Fibroblast of lung (primary cell): ENCODE measurements at places on chromosomes 5 and 9. TPM values are rescaled to one million over a fixed set of nuclear protein-coding genes. Genes with fewer than 3 reads are reported as not detected.

DNA sequence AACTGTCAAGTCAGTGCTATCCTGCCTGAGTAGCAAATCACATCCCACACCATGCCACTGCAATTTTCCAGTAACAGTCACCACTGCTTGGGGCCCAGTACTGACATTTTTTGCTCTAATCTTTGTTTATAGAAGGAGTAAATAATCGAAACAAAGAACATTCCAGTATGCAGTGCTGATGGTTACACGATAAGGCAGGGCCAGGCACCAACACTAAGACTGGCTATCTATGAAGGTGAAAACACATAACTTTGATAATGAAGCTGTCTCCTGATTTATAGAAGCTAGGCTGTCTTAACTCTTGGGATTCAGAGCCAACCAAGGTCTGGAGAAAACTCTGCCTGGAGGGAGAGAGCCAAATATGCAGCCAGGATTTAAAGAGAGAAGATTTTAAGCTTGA, 365.3 kb downstream of the BNC2 start:
- DNase-seq, result peak; percentile 92
- H3K36me3 ChIP-seq, result no peaks in the 10 kb centered on the region
- H3K4me1 ChIP-seq, result peaks cover 20% of the 10 kb centered on the region
- peak overlapping the region; percentile 58 for H3K27ac ChIP-seq

The FABP6 gene
- not detected in 2 replicates for total RNA-seq

The EQTN gene
- total RNA-seq, result not detected in 2 replicates

The WASHC1 gene
- total RNA-seq, result 7.7 and 14.9 TPM in 2 replicates

- H3K36me3 ChIP-seq, result no peaks in the 10 kb centered on the region
- H3K27ac ChIP-seq, result no peak overlapping the region
- peak; percentile 77 for DNase-seq
- H3K4me3 ChIP-seq, result no peak overlapping the region
- H3K27me3 ChIP-seq, result no peaks in the 10 kb centered on the region
- H3K4me1 ChIP-seq, result no peaks in the 10 kb centered on the region
Measured at GRCh38 chr9:84703793-84704192, 34.3 kb downstream of the NTRK2 start.

- H3K27me3 ChIP-seq, result no peaks in the 10 kb centered on the region
- H3K36me3 ChIP-seq, result no peaks in the 10 kb centered on the region
- no peak overlapping the region for H3K4me3 ChIP-seq
- H3K4me1 ChIP-seq, result no peaks in the 10 kb centered on the region
- no peak overlapping the region for H3K27ac ChIP-seq
Measured at GRCh38 chr5:40291338-40291737, 388.4 kb upstream of the PTGER4 start.

The SLC6A19 gene
- not detected in 2 replicates for total RNA-seq

DNA sequence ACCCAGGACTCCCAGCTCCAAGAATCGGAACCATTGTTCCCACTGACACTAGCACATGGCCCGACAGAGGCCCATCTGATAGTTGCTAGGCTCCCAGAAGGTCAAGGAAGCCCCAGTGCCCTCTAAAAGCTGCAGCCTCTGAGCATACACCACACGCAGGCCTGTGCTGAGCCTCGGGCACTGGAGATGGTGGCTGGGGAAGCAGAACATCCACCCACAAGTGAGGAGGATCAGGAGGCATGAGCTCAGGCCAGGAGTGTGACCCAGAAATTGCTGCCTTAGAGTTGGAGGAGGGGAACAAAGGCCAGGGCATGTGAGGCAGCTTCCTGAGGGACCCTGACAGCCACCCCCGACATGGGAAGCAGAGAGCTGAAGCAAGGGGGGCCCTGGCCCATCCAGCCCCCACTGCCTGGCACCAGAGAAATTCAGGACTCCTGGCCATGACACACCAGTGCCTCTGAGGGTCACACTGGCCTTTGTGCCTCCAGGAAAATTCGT, 21.4 kb downstream of the IPPK start:
- H3K4me1 ChIP-seq, result no peaks in the 10 kb centered on the region
- peaks cover 14% of the 10 kb centered on the region for H3K36me3 ChIP-seq
- no peak overlapping the region for H3K4me3 ChIP-seq
- no peak overlapping the region for H3K27ac ChIP-seq

DNA sequence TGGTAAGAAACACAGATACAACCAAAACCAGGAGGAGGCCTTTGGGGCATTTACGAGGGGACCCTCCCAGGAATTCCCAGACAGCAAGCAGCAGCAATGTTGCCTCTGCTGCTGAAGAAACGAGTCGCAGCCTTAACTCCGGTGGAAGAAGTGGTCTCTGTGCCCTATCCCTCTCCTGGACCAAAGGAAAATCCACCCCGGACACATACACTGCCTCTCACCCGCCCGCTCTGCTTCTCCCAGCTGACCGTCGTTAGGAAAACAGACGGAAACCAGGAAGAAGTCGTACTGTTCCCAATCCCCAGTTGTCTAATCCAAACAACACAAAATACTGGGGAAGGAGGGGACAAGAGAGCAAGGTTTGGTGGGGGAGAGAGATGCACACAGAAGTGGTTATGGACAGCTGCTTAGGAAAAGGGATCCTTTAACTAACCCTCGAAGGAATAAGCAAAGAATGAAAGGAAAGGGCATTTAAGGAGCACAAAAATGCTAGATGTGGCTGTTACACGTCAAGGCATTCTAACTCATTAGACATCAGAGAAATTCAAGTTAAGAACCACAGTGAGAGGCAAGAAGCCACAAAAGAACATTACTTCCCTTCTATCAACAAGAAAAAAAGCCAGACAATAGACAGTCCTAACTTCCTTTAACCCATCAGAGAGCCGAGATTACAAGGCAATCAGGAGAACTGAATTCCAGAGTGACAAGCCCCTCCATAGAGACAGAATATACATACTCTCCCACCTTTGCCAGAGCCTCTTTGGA, 71.9 kb downstream of the ACTL7B start:
- no peak overlapping the region for H3K4me3 ChIP-seq
- no peak for DNase-seq
- no peaks in the 10 kb centered on the region for H3K36me3 ChIP-seq
- H3K27me3 ChIP-seq, result peaks cover 9% of the 10 kb centered on the region

The CTNND2 gene
- total RNA-seq, result not detected in 2 replicates

GRCh38 chr5:40480392-40480791, 199.3 kb upstream of the PTGER4 start:
- DNase-seq, result no peak
- H3K4me1 ChIP-seq, result no peaks in the 10 kb centered on the region
- H3K4me3 ChIP-seq, result no peak overlapping the region
- H3K36me3 ChIP-seq, result no peaks in the 10 kb centered on the region
- no peaks in the 10 kb centered on the region for H3K27me3 ChIP-seq

The CD14 gene
- 4.1 and 10.9 TPM in 2 replicates for total RNA-seq

The MEF2C gene
- total RNA-seq, result 5.4 and 12.2 TPM in 2 replicates

DNA sequence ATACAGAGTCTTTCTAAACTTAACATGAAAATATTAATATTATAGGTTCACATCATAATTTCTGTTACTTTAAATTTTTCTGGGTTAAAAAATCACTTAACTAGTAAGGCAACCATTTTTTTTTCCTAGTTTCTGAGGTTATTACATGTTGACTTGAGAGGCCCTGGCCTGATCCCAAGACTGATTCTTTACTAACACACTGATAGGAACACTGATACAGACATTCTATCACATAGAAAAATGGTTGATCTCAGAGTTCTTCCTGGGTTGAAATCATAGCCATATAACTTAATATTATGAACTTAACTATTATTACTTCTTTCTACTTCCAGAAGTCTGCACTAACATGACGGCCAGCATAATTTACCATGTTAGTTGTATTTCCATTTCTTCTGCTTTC, 43.0 kb downstream of the AP3S1 start:
- H3K27ac ChIP-seq, result no peak overlapping the region
- H3K4me1 ChIP-seq, result no peaks in the 10 kb centered on the region

The DMGDH gene
- total RNA-seq, result 7.7 and 7.9 TPM in 2 replicates

DNA sequence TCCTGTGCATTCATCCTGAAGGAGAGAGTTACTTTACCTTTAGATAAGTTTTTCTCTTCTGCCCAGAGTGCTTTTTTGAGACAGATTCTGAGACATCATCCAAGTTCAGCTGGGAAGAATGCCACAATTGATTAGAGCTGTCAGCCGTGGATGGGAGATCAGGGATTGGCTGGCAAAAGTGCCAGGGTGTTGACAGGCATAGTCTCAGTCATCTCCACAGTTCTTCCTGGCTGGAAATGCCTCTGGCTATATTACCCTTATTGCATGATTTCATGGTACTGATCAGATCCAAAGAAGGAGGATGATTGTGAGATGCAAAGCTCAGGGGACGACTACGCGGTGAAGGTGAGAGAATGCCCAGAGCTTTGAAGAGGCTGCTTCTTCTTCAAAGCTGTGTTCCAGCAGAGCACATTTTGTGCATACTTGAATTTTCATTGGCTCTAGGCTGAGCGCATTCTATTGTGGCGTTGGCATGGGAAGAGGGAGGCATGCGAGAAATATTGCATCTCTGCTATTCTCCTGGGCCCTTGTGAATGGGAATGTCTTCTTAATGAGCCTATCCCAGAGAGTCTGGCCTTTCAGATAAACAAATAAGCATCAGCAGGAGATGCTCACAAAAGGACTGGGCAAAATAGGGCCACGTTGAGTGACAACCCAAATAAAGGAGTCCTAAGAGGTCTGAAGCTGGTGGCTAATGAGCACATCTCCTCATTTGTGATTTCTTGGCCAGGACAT, 82.1 kb downstream of the GRIA1 start:
- peaks cover 4% of the 10 kb centered on the region for H3K4me1 ChIP-seq
- H3K36me3 ChIP-seq, result no peaks in the 10 kb centered on the region
- H3K4me3 ChIP-seq, result no peak overlapping the region
- DNase-seq, result no peak

The SPATA31A3 gene
- total RNA-seq, result not detected in 2 replicates

GRCh38 chr5:142014911-142015584, 2.2 kb upstream of the GNPDA1 start:
- peak; percentile 54 for DNase-seq
- peaks cover 10% of the 10 kb centered on the region for H3K4me1 ChIP-seq
- peaks cover 2% of the 10 kb centered on the region for H3K36me3 ChIP-seq

GRCh38 chr9:136762915-136763648, 1.2 kb downstream of the LCN15 start:
- peak; percentile 13 for DNase-seq
- H3K36me3 ChIP-seq, result no peaks in the 10 kb centered on the region
- H3K27ac ChIP-seq, result no peak overlapping the region
- peaks cover 7% of the 10 kb centered on the region for H3K27me3 ChIP-seq
- H3K4me1 ChIP-seq, result no peaks in the 10 kb centered on the region

GRCh38 chr9:14402583-14402982, 88.6 kb upstream of the NFIB start:
- H3K4me1 ChIP-seq, result no peaks in the 10 kb centered on the region
- H3K27ac ChIP-seq, result no peak overlapping the region
- no peaks in the 10 kb centered on the region for H3K36me3 ChIP-seq
- H3K4me3 ChIP-seq, result no peak overlapping the region
- H3K27me3 ChIP-seq, result peaks cover 7% of the 10 kb centered on the region

The TRIM36 gene
- under 0.01 and 0.33 TPM in 2 replicates for total RNA-seq

GRCh38 chr5:78341440-78341839, 19.0 kb upstream of the SCAMP1 start:
- H3K4me3 ChIP-seq, result no peak overlapping the region
- H3K4me1 ChIP-seq, result no peaks in the 10 kb centered on the region
- no peaks in the 10 kb centered on the region for H3K27me3 ChIP-seq
- no peak for DNase-seq

DNA sequence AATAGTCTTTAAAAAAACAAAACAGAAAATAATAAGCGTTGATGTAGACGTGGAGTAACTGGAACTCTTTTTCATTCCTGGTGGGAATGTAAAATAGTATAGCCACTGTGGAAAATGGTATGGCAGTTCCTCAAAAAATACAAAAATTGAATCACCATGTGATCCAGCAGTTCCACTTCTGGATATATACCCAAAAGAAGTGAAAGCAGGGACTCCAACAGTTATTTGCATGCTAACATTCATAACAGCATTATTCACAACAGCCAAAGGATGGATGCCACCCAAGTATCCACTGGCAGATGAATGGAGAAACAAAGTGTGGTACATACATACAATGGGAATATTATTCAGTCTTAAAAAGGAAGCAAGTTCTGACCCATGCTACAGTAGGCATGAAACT, 4.2 kb upstream of the PHF2 start:
- no peak overlapping the region for H3K27ac ChIP-seq
- H3K27me3 ChIP-seq, result no peaks in the 10 kb centered on the region
- H3K36me3 ChIP-seq, result no peaks in the 10 kb centered on the region
- peaks cover 7% of the 10 kb centered on the region for H3K4me1 ChIP-seq
- DNase-seq, result no peak

The TTC23L gene
- total RNA-seq, result 0.26 and 0.33 TPM in 2 replicates

GRCh38 chr9:20658677-20659473, 25.2 kb upstream of the FOCAD start:
- no peaks in the 10 kb centered on the region for H3K4me1 ChIP-seq
- peak; percentile 10 for DNase-seq
- H3K4me3 ChIP-seq, result peak overlapping the region; percentile 23
- no peak overlapping the region for H3K27ac ChIP-seq
- no peaks in the 10 kb centered on the region for H3K27me3 ChIP-seq

DNA sequence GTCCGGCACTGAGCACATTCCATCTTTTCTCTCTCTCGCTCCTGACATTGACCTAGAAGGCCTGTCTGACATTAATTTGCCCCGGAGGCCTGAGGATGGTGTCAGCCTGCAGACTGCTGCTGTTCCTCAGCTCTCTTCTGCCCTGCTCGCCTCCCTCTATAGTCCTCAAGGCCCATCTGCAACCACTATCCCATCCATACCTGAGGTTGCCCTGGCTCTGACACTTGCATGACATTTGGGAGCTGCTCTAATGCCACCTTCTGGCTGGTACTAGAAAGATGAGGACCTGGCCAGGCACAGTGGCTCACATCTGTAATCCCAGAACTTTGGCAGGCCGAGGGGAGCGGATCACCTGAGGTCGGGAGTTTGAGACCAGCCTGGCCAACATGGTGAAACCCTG, 38.6 kb upstream of the GGTA1 start:
- DNase-seq, result no peak
- no peak overlapping the region for H3K4me3 ChIP-seq
- H3K4me1 ChIP-seq, result no peaks in the 10 kb centered on the region
- no peaks in the 10 kb centered on the region for H3K36me3 ChIP-seq
- H3K27me3 ChIP-seq, result peaks cover 13% of the 10 kb centered on the region

The PCDHGA5 gene
- 1.5 and 2.6 TPM in 2 replicates for total RNA-seq

The RAPGEF1 gene
- 27.5 and 42.8 TPM in 2 replicates for total RNA-seq

DNA sequence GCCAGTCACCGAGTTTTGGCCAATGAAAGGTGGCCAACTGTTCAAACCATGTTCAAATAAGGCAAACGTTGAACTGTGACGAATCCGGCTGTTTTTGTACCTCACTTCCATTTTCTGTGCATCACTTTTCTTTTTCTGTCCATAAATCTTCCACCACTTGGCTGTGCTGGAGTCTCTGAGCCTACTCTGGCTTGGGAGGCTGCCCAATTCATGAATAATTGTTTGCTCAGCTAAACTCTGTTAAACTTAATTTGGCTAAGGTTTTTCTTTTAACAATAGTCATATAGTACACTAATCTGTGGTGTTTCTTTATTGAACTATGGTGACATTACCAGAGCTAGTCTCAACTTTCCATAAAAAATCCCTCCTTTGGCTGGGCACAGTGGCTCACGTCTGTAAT, 11.3 kb downstream of the NIM1K start:
- H3K27ac ChIP-seq, result no peak overlapping the region
- DNase-seq, result peak; percentile 77
- no peaks in the 10 kb centered on the region for H3K27me3 ChIP-seq
- H3K4me1 ChIP-seq, result no peaks in the 10 kb centered on the region
- H3K4me3 ChIP-seq, result no peak overlapping the region

GRCh38 chr9:129570450-129571297, 50.2 kb downstream of the C9orf50 start:
- no peaks in the 10 kb centered on the region for H3K36me3 ChIP-seq
- H3K4me3 ChIP-seq, result no peak overlapping the region
- H3K4me1 ChIP-seq, result peaks cover 31% of the 10 kb centered on the region
- peak overlapping the region; percentile 70 for H3K27ac ChIP-seq
